Activated naive CD4-positive, alpha-beta T cell treated with anti-CD3 and anti-CD28 coated beads, Interleukin-2, amount 10 ng/mL, durations not matched to agents 5 hours and 36 hours (primary cell): ENCODE measurements at places on chromosomes 1 and 21. TPM values are rescaled to one million over a fixed set of nuclear protein-coding genes. Genes with fewer than 3 reads are reported as not detected.

Gene PTPRU
- 0.36 TPM for total RNA-seq

Gene S100A7A
- not detected for total RNA-seq

Gene SYT6
- not detected for total RNA-seq

Gene CDA
- total RNA-seq: not detected

Gene TNFAIP8L2
- 42.4 TPM for total RNA-seq

Gene PGLYRP3
- total RNA-seq: not detected

Gene CAMK1G
- total RNA-seq: not detected

Gene ADORA3
- total RNA-seq: not detected

Gene EXTL1
- not detected for total RNA-seq

Gene ACKR1
- total RNA-seq: not detected

Gene NCMAP
- not detected for total RNA-seq

Gene SPTA1
- not detected for total RNA-seq

Gene CHI3L2
- 26.7 TPM for total RNA-seq

Gene CR1
- total RNA-seq: 0.26 TPM
